Fibroblast of the aortic adventitia (primary cell): ENCODE measurements at places on chromosomes 16 and 17. TPM values are rescaled to one million over a fixed set of nuclear protein-coding genes. Genes with fewer than 3 reads are reported as not detected.

NDE1 gene
- total RNA-seq = 17.5 and 38.9 TPM in 2 replicates

GNPTG gene
- 36.3 and 80.4 TPM in 2 replicates for total RNA-seq

GRCh38 chr16:47142486-47142820 is 1.3 kb downstream of the NETO2 start:
- DNase-seq = peak; percentile 37

GRCh38 chr17:66988069-66988798 is 23.7 kb downstream of the CACNG4 start:
- no peak for DNase-seq

GRCh38 chr16:57680842-57681375 is 12.8 kb downstream of the ADGRG3 start:
- DNase-seq = peak; percentile 9

- peak; percentile 82 for DNase-seq
These were observed 102.4 kb downstream of the ABCC12 start for GRCh38 chr16:48053418-48053745.

DNA sequence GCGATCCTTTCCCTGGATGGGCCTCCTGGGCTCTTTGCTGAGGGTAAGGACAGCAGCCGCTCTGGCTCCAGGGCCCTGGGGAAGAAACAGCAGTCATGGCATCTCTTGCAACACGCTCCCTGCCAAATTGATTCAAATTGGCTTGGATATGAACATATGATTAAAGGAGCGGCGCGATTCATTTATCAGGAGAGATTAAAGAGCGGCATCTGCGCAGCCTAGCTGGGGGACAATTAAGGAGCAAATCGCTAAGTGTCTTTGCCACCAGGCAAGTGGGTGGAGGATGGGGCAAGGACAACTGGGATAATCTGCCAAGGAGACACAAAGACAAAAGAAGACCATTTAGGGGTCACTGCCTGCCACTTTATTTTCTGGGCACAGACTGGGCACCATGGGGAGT is 27.8 kb downstream of the PIPOX start:
- no peak for DNase-seq
